Stimulated activated CD4-positive, alpha-beta T cell treated with anti-CD3 and anti-CD28 coated beads, TNF-alpha, amount 100 ng/mL, for 24 hours (primary cell): ENCODE measurements at places on chromosomes 4 and X.

DNA sequence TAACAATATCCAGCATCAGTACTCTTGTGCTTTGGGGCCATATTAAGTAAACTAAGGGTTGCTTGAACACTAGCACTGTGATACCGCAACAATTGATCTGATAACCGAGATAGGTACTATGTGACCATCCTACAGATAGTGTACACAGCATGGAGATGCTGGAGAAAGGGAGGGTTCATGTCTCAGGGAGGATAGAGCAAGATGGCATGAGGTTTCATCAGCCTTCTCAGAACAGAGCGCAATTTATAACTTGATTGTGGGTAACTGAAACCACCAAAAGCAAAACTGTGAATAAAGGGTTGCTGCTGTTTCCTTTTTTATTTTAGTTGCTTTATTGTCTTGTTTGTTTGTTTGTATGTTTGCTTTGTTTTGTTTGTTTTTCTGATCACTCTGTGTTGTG lies 1449.7 kb downstream of the PCDH7 start:
- no peak for DNase-seq

GRCh38 chr4:2393353-2394270 lies 24.8 kb downstream of the ZFYVE28 start:
- DNase-seq, result no peak

DNA sequence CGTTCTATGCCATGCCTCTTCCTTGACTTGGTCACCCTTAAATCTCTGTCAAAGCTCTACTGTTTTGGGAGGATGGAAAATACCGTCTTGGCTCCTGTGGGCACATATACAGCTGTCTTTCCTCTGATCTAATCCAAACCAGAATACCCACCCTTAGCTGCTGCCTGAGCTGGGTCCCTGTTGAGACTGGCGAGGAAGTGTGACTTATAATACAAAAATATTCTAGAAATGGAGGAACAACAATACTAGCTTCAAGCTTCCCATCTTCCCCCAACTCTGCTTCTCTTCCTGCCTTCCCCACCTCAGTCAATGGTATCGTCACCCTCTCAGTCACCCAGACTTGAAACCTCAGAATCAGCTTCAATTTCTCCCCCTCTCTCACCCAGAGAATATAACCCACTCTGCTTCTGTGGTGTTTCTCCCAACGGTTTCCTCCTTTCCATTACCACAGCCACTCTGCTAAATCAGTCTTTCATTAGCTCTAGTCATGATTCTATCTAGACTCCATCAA lies 599 bp upstream of the IL2RG start:
- DNase-seq, result no peak

GRCh38 chr4:31045724-31046318 lies 325.7 kb downstream of the PCDH7 start:
- DNase-seq, result no peak

DNA sequence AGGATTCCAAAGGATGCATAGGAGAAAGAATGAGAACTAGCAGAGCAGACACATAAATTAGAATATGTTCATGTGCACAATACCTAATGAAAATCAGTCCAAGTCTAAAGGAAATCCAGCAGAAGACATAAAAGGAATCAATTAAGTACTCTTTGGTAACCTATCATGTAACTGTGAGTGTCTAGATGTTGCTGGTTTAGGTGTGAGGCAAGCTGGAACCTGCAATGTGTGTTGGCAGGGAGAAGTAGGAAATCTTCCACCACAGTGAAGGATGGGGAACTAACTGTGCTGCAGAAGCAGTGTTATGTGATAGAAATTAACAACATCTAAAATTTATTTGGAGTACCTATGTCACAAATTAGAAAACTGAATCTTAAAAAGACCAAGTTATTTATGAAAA lies 330.8 kb upstream of the DKK2 start:
- no peak for DNase-seq

- DNase-seq, result no peak
Measured at GRCh38 chr4:168528131-168528949, 31.5 kb downstream of the PALLD start.

- DNase-seq, result no peak
Measured at GRCh38 chr4:55907469-55907868, 41.3 kb upstream of the CEP135 start.

- DNase-seq, result no peak
Measured at GRCh38 chr4:156378033-156378665, 424.5 kb upstream of the CTSO start.

DNA sequence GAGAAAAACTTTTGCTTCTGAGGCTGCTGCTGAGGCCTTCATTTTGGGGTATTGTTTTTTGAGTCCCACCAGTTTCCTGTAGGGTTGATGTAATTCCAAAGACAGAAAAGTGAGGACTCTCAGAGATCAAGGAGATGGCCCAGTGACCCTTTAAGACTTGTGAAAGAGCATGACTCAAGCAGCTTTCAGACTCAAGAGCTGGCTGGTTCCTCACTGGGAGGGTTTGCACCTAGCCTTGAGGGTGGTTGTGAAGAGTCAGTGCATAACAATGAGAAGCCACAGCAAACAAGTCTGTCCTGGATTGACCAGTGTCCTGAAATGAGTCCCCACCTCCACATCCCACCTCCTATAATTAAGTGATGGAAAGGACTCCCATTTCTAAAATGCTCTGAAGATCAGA lies 89.2 kb downstream of the NHS start:
- DNase-seq, result no peak

GRCh38 chrX:37357436-37357835 lies 8.3 kb downstream of the PRRG1 start:
- DNase-seq, result no peak

DNA sequence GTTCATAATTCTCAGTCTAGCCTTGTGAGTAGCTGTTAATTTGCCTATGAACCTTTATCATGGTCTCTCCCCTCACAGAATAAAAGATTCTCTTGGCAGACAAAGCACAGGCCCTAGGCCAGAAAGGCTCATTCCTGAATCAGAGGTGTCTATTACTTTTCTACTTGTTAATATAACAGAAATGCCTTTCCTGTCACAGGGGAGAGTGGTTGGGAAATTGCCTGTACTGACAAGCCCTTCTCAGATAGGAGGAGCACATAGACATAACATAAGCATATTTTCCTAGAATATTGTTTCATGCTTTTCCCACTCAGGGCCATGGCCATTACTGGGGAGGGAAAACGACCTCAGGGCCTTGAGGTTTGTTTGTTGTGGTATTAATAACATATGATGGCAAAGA lies 308.3 kb downstream of the BMPR1B start:
- DNase-seq, result no peak

GRCh38 chr4:81769244-81769643 lies 297.5 kb upstream of the RASGEF1B start:
- DNase-seq, result no peak

DNA sequence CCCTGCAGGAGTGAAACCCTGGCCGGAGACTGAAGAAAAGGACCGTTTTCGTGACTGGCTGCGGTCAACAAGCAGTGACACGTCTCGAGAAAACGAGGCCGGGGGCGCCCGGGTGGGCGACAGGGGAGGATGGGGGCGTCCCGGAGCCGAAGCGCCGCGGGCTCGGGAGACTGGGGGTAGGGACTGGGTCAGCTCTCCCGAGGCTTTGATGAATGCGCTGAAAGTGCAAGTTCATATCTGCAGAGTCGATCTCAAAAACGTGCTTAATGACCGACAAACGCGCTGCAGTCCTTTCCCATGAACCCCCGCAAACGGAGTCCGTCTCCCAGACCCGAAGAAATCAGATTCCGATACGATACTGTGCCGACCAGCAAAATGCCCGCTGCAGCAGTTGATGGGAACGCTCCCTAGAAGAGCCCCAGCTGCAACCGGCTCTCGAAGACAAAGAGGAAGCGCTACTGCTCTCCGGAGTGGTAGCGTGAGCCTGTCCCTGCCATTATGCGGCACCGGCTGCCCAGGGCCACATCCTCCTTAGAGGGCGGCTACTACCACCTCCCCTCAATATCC lies 806 bp upstream of the CD99L2 start:
- DNase-seq, result peak; percentile 11

DNA sequence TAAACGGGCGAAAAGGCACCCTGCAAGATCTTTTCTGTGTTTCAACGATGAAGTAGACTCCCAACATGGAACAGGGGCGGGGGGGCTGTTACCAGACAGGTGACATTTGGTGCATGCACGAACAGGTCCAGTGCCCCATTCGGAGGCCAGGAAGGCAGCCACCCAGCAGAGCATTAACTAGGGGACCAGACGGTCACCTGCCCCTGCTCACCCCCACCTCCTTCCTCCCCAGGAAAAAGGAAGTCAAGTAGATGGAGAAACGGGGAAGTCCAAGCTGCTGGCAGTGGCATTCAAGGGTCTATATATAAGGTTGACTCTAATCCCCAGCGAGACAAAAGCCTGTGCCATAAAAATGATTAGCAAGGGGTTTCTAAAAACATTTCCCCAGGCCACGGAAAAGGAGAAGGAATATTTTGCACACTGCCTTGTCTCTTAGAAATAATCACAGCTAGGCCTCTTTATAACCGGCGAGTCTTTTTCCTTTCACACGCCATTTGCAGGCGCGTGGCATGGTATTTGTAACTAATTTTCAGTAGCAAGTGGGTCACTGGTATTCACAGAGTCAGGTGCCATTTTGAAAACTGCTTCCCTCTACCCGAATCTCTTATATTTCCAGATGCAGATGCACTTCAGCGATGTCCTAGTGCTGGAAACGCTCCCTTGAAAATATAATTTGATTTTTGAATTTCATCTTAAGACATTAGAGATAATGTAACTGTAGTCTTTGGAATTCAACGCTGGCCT lies 1.2 kb upstream of the TMSB4X start:
- DNase-seq, result no peak

DNA sequence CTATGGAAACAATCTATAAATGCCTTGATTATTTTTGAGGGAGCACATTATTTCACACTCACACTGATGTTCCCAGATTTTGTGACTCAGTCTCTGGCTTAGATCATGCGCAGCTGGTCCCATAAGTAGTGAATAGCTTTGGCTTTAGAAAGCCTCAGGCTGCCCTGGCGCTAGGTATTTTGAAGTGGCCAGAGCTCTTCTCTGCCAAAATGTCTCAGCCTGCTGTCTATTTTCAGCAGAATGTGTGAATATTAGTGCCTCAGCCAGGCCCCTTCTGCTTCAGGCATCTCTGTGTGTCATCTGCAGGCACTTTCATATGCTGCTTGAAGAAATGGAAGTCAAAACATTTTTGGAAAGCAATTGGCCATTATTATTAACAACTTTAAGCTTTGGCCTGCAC lies 931.0 kb upstream of the INTU start:
- no peak for DNase-seq

DNA sequence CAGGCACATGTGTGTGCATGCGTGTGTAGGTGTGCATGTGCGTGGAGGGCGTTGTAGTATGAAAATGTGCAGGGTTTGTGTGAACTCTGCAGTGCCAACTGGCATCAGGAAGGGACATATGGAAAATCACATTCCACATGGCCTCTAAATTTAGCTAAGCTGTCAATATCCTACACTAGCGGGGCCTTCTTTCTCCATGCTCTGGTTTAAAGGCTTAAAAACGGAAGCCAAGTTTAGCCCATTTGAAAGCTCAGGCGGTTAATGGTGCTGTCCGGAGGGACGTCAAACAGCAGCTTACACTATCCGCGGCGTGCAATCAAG lies 144.1 kb upstream of the NOCT start:
- no peak for DNase-seq

DNA sequence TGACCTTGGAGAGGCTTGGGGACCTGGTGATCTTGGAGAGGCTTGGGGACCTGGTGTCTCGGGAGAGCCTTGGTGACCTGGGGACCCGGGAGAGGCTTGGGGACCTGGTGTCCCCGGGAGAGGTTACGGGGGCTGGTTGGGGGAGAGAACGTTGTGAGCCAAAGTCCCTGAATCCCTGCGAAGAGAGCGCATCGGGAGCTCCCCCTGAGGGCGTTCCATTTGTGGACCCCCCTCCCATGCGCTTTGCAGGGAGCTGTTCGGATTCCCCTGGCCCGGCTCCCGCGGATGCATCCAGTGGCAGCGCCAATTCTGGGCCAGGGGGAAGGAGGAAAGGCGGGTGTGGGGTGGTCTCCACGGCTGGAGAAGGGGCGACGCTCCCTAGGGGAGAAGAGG lies 13.3 kb downstream of the SHOX start:
- DNase-seq, result no peak

- no peak for DNase-seq
Measured at GRCh38 chrX:21056622-21057021, 317.6 kb upstream of the CNKSR2 start.

- no peak for DNase-seq
Measured at GRCh38 chr4:95637043-95637600, 88.3 kb upstream of the UNC5C start.

DNA sequence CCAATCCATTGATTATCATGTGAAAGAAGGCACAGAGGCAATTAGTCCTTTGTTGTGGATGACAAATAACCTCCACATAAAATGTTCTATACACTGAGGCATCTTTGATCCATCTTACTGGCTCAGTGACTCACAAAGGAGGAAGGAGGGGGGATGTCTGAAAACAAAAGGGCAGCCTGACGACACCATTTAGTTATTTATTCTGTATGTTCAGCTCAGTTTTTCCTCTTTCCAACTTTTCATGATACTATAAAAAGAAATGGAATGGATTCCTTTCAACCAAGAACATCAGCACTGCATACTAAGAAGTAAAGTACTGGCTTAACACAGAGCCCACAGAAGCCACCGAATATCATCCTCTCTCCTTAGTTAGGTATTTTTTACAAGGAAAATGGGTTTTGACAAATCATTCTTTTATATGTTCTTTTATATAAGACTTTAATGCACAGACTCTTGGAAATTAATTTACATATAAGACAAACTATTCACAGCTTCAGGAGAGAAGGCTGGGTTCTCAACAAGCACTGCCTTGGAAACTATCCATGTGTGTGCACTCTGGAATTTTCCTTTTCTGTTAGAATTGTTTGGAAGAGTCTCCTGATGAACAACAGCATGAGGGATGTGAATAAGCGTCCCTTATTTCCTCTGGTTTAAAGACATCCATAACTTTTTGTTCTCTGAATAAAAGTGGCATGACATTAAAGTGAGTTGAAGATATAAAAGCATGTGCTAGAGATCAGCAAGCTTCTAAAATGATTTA lies 135.6 kb downstream of the TSPAN5 start:
- no peak for DNase-seq

GRCh38 chrX:23373129-23373804 lies 38.6 kb downstream of the PTCHD1 start:
- no peak for DNase-seq

DNA sequence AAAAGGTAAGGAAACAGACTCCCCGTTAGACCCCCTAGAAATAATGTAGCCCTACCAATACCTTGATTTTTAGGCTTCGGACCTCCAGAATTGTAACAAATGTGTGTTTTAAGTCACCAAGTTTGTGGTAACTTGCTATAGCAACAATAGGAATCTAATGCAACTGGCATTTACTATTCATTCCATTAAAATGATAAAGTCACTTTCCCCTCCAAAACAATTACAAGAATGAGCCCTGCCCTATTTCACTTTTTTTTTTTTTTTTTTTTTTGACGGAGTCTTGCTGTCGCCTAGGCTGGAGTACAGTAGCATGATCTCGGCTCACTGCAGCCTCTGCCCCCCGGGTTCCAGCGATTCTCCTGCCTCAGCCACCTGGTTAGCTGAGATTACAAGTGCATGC lies 3.5 kb upstream of the DDX60L start:
- no peak for DNase-seq

GRCh38 chr4:102169345-102169744 lies 175.9 kb downstream of the SLC39A8 start:
- no peak for DNase-seq

- DNase-seq, result no peak
Measured at GRCh38 chr4:92241094-92241493, 62.7 kb upstream of the GRID2 start.

- no peak for DNase-seq
Measured at GRCh38 chr4:105548483-105548882, 3.9 kb upstream of the ARHGEF38 start.
